ENCODE measurements at places on chromosomes 3 and 15.

- DNase-seq: no peak
Measured at GRCh38 chr3:188294823-188295487, 141.0 kb downstream of the LPP start.

DNA sequence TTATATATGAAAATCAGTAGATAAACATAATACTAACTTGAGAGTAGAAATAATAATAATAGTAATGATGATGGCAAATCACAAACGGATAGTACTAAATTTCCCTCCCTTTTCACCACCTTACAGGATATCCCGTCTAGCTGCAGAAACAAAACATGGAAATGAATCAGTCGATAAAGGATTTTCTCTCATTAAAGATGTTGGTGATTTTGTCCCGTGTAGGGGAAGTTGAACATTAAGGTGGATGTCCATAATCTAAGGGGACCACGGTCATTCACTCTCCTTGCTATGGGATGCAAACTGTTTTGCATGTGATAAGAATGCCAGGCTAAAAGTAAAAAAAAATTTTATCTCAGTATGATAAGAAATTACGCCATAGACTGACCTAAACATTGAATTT is 1027.7 kb upstream of the NR2F2 start:
- no peak for DNase-seq

DNA sequence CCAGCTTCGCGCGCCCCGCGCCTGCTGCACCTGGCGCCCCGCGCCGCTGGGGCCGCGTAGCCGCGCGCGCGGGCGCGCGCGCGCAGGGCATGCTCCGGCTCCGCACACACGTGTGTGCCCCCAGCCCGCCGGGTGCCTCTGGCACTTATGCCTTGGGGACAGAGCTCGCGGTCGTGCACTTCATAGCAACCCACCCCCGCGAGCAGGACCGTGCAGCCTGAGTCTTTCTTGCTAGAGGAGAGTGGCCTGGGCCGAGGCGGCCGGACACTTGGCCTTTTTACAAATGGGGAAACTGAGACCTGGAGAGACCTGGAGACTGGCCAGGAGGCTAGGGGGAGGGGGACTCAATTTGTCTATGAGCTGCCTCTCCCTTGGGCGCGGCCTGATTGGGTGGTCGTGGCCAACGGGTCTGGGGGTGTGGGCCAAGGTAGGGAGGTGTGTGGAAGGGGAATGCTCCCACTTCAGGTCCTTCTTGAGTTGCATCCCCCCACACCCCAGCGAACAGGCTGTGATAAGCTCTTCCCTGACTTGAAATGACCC is 562 bp downstream of the NBEAL2 start:
- DNase-seq: no peak

GRCh38 chr3:28042095-28042635 is 199.3 kb upstream of the CMC1 start:
- no peak for DNase-seq

DNA sequence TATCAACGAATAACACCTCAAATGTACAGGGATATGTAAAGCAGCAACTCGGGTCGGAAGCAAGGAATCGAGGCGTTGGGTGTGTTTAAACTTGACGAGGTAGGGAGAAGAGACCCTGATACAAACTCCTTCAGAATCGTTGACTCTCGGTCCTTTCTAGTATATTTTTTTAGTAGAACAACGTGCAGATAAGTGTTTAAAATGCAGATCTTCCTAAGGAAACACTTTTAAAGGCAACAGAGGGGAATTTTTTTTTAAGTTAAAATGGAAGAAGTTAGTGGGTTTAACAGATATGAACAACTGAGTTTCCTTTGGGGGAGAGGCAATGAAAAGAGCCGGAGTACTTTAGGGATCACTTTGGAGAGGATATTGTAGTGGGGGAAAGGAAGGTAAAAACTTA is 1.1 kb upstream of the KPNA4 start:
- no peak for DNase-seq

DNA sequence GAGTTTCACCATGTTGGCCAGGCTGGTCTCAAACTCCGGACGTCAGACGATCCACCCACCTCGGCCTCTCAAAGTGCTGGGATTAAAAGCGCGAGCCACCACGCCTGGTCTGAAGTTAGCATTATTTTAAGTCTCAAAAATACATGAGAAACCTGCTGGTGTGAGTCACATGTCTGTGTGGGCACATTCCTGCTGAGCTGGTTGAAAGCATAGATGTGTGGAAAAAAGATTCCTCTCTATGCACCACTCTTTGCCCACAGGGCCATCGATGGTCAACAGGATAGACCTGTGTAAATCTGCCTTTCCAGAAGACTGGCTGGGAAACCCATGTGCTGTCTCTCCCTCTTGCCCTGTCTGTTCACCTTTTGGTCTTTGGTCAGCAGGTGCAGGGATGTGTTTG is 63.5 kb downstream of the CHRD start:
- no peak for DNase-seq

- no peak for DNase-seq
Measured at GRCh38 chr3:101279162-101279561, 41.2 kb downstream of the IMPG2 start.

- DNase-seq: no peak
Measured at GRCh38 chr3:54213907-54214306, 91.6 kb downstream of the CACNA2D3 start.

DNA sequence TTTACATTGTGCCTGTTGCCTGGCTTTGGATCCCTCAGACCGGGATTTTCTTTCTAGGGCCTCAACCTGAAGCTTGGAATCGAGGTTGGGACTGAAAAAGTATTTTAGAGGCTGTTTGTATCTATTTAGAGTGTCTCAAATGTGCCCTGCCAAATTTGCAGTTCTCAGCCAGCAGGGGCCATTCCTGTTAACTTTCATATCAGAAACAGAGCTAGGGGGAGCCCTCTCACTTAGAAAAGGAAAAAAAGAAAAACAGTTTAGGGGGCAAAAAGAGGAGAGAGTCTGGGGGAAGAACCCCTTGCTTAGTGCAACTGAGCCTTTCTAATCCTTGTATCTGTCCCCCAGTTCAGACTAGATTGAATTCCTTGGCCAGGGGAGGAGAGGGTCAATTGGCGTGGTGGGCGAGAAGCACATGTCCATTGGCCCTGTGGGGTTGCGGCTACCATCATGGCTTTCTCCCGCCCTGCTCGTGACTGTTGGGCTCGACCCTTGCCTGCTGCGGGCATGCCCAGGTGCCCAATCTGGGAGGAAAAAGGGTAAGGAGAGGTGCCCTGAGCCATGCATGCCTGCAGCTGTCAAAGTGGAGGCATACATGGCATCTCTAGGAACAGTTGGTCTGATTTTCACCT is 101.6 kb downstream of the CFAP44 start:
- DNase-seq: no peak

DNA sequence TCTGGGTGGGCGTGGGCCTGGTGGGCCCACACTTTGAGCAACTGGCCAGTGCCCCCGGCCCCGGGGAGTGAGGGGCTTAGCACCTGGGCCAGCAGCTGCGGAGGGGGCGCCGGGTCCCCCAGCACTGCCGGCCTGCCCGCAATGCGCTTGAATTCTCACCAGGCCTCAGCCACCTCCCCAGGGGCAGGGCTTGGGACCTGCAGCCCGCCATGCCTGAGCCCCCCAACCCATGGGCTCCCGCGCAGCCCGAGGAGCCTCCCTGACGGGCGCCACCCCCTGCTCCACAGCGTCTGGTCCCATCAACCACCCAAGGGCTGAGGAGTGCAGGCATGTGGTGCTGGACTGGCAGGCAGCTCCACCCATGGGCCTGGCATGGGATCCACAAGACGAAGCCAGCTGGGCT is 484.3 kb downstream of the UNC13C start:
- no peak for DNase-seq

DNA sequence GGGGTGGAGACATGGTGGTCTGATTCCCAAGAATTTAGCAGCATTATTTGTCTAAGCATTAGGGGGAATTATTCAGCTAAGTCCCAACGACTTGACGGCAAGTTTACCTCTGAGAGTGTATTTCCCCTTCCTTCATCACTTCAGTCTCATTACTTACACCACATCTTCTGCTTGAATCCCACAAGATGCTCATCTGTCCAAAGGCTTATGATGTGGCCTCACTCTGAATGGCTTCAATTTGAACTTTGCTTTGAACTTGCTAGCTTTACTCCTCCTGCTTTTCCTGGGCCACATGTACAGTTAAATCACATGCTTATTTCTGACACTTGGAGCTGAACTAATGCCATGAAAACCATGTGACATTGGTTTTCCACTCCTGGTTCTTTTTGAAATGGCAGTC is 231.3 kb upstream of the SATB1 start:
- DNase-seq: no peak

DNA sequence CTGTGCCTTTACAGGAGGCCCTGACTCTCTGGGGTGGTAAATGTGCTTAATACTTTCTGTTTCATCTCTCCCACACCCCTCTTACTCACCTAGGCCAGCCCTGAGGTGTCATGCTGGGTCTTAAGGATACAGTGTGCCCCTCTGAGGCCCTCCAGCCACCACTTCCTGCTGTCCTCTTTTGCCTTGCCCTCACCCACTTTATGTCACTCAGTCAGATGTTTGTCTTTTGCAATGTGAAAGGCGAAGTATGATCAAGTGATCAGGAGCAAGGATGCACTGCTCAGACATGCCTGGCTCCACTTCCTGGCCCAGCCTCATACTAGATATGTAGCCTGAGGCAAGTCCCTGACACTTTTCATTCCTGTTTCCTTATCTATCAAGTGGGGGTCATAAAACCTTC is 339.0 kb upstream of the NR2E3 start:
- no peak for DNase-seq

DNA sequence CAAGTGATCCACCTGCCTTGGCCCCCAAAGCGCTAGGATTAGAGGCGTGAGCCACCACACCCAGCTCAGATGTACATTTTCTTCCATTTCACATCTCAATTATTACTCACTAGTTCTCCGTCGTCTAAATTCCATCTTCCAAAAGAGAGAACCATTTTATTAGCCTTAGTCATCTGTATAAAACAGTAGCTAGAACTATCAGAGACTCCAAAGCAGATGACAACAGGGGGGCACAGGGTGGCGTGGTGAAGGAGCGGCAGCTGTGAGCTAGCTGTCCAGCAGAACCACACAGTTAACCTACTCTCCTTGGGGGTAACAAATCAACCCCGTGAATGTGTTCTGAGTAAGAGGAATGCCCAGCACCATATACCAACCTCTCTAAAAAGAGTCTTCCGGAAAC is 7.1 kb downstream of the SLC25A20 start:
- no peak for DNase-seq

DNA sequence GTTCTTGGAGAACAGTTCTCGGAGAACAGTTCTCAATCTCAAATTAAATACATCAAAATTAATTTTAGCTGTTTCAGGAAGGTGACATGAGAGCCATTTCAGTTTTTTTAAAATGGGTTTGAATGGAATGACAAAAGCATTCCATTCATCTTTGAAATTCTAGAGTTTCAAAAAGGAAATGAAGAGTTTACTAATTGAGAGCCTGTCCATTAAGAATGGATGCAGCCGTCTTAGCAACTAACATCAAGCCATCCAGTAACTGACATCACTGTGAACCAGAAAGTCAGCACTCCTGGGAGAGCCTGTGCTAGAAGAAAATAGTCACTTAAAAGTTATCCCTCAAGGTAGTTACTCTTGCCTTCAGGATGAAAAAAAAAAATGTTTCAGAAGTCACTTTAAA is 47.0 kb upstream of the FSTL1 start:
- no peak for DNase-seq

DNA sequence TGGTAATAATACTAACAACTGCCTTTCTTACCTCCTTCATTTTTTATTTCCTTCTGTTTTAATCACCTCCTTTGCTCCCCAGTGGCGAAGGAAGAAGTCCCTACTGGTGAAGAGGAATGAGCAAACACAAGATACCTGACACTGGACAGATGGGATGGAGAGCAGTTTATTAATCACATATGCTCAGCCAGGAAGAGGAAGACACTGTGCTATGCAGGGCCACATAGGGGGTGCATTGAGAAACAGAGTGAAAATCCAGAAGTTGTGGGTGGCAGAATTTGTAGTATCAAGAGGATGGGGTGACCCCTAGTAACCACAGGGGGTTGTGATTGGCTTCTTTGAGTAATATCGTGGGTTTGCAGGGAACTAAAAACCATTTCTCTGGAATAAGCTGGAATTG is 1041.9 kb downstream of the OTOL1 start:
- no peak for DNase-seq

DNA sequence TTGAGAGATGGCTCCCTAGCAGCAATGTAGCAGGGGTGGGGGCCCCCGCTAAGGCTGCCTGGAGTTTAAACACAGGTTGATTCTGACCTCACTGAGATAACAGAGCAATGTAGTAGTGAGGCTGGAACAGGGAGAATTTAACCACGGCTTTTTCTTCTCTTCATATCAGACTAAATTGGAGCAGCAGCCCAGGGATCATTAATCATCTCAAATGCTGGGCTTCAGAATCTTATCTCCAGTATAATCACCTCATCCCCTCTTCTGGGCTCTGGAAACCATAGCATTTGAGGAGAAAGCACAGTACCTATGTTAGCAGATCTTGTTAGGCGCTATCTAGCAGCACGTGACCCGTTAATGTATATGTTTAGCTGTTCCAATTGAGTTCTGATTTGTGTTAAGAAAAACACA is 25.4 kb upstream of the DET1 start:
- DNase-seq: no peak

DNA sequence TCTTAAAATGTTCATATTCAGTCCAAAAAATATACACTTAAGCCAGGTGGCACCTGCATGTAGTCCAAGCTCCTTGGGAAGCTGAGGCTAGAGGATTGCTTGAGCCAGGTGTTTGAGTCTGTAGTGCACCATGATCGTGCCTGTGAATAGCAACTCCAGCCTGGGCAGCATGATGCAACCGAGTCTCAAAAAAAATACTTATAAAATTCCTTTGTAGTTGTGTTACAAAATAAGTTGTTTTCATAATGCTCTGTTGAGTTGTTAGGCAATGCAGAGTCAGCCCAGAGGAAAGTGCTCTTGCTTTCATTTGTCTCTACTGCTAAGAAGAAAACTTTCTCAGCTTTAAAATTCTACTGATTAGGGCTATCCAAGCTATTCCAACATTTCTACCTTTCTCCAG is 442.8 kb upstream of the ARRDC4 start:
- DNase-seq: no peak

GRCh38 chr3:141575879-141576743 is 89.3 kb downstream of the RASA2 start:
- no peak for DNase-seq

GRCh38 chr3:11005686-11006256 is 13.2 kb downstream of the SLC6A1 start:
- DNase-seq: no peak

DNA sequence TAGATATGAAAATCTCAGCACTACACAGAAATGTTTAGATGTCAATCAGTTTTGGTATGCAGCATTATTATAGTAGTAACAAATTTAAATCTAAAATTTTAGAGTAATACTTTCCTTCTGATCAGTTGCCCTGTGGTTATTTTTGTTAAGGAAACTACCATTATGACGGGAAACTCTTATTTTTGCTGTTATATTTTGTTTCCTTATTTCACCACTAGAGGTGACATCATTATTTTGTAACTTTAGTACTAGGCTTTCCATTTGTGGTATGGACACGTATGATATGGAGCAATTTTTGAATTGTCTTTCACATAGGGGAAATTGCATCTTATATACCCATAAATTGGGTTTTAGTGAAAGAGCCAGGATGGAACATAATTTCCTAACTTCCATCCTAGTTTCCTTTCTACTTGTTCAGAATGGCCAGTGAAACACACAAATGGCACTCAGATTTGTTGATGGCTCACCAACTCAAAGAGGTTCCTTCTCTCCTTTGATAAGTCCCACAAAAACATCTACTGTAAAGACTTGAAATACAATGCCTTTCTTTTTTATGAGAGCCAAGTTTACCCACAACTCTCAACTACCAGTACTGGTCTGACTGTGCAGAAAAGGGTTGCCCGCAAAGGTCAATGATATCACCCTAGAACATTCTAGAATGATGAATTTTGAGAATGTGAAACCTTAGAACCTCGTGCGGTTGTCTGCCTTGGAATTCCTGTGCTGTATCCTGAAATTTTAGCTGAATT is 19.4 kb upstream of the PPP4R2 start:
- no peak for DNase-seq

Measured in stimulated activated CD8-positive, alpha-beta memory T cell treated with anti-CD3 and anti-CD28 coated beads, Interleukin-7, amount 100 ng/mL, for 4 hours (primary cell).